AG10803 (cell line): ENCODE measurements at places on chromosomes 1 and 21.

- DNase-seq = peak; percentile 73
These were observed 417.1 kb downstream of the SETD4 start for GRCh38 chr21:35643176-35643575.

GRCh38 chr1:208204779-208205178 lies 39.4 kb downstream of the PLXNA2 start:
- peak; percentile 55 for DNase-seq

GRCh38 chr1:217562229-217562878 lies 68.5 kb downstream of the GPATCH2 start:
- peak; percentile 90 for DNase-seq

DNA sequence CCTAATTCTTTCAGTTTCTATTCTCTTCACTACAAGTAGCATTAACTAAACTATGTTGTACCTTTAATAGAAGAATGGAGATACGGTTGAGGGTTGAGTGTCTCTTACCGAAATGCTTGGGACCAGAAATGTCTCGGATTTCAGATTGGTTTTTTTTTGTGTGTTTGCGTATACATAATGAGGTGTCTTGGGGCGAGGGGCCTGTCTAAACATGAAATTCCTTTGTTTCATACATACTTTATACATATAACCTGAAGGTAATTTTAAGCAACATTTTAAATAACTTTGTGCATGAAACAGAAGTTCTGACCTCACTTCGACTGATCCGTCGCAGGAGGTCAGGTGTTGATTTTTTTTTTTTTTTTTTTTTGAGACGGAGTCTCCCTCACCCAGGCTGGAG lies 36.3 kb upstream of the MYOCOS start:
- no peak for DNase-seq

GRCh38 chr1:85321237-85321964 lies 45.0 kb upstream of the BCL10 start:
- DNase-seq = peak; percentile 83

- no peak for DNase-seq
These were observed 146.4 kb downstream of the FGGY start for GRCh38 chr1:59443310-59443709.

- DNase-seq = no peak
These were observed 86.7 kb upstream of the C1orf174 start for GRCh38 chr1:3986686-3987218.

DNA sequence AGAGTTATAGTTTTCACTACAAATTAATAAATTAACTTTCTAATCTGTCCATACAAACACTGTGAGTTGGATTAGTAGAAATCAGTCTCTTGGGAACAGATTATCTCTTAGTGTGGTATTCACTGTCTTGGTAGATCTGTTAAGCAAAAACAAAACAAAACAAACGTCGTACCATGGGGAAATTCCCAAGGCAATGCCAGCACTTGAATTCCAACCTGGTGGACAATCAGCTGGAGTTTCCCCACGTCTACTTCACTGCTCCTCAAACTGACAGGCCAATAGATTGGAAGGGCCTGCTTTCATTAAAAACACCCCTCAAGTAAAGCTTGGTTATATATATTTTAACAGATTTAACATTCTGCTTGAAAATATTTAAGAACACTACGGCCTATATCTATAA lies 31.9 kb downstream of the GDAP2 start:
- peak; percentile 5 for DNase-seq

DNA sequence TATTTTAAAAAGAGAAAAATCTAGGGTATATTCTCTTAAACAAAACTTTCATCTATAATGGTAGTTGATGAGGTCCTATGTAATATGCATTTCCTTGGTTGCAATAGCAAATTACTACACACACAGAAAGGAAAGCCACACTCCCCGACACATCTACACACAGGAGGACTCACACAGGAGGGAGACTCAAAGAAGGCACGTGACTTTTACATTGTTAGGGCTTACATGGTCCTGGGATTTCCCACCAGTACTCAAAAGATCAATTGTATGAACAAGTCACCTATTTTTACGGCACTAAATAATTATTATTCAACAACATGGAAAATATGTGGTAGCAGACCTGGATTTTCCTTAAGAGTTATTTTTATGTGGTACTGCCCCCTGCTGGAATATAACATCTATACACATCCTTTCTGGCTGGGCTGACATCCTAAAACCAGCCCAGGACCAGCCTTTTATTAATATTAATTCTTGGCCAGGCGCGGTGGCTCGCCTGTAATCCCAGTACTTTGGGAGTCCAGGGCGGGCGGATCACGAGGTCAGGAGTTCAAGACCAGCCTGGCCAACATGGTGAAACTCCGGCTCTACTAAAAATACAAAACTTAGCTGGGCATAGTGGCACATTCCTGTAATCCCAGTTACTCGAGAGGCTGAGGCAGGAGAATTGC lies 33.9 kb upstream of the LGALS8 start:
- peak; percentile 56 for DNase-seq

DNA sequence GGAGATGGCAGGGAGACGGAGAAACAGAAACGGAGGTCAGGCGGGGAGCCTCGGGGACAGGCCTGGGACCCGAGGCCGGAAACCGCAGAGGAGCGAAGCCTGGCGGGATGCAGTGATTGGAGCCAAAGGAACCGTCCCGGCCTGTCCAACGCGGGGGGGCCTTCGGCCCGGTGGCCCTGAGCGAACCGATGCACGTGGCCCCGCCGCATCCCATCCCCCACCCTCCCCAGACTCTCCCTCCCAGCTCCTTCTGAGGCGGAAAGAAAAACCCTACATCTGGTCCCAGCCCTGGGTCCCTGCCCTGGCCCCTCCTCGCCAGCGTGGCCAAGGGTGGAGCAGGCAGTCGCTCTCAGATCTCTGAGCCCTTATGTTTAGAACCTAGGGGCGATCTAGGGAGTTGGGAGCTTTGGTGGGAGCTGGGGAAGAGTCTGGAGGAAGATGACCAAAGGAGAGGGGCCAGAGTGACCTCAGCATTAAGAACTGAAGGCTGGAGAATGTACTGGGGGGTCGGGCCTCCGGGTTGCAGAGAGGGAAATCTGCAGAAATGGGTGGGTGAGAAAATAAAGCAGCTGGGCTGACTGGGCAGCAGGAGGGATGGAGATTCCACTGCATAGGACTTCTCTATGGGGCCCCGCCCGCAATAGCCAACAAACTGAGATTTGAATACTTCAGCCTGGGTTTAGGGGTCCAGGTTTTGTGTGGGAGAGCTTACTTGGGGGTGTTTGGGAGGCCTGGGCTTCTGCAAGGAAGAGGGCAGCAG lies 1.5 kb upstream of the CRABP2 start:
- peak; percentile 90 for DNase-seq

GRCh38 chr1:107198561-107198960 lies 57.7 kb downstream of the NTNG1 start:
- peak; percentile 46 for DNase-seq

DNA sequence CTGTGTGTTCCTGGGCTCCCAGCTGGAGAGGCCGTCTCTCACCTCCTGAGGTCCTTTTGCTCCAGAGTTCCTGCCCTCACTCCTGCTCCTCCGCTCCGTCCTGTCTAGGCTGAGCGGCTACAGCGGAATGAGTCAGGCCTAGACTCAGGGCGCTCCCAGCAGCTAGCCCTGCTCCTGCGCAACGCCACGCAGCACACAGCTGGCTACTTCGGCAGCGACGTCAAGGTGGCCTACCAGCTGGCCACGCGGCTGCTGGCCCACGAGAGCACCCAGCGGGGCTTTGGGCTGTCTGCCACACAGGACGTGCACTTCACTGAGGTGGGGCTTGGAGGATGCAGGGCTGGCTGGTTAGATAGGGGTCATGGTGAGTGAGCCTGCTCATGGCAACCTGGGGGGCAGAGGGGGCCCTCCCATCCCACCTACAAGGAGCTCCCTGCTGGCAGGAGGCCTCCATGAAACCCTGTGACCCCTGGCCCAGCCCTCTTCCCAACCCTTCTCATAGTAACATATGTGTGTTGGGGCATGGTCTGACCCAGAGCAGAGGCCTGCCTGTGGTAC lies 15.1 kb downstream of the PSRC1 start:
- DNase-seq = no peak

DNA sequence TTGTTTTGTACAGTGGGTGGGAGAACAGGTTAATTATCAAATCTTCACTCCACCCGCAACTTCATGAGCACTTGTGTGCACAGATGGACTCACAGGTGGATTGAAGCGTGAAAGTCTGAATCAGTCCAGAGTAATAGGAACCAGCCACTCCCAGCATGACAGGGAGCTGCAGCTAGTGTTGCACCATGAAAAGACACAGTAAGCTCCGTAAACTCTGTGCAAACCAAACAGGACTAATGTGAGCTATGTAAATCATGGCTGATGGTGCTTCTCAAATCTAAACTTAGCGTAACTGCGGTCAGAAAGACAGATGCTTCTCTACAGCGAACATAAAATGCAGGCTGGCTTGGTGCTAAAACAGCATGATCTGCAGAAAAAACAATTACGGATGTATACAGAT lies 114.4 kb downstream of the CENPF start:
- DNase-seq = no peak

GRCh38 chr1:77926561-77927357 lies 38.3 kb downstream of the NEXN start:
- no peak for DNase-seq

DNA sequence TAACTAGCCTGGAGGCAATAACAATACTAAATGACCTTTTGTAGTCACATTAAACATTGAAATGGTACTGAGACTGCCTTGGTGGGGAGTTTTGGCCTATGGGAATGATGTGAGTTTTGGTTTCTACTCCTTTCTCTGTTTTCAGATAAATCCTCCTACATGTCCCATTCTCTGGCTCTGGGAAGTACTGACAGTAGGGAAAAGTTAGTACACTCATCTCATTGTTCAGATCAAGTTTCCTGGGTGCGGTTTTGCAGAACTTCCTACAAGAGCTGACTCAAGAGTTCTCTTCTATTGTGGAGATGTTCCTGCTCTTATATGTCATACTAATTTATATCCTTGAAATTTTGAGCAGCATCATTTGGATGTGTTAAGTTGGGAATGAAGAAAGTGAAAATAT lies 74.2 kb upstream of the MACF1 start:
- peak; percentile 76 for DNase-seq

DNA sequence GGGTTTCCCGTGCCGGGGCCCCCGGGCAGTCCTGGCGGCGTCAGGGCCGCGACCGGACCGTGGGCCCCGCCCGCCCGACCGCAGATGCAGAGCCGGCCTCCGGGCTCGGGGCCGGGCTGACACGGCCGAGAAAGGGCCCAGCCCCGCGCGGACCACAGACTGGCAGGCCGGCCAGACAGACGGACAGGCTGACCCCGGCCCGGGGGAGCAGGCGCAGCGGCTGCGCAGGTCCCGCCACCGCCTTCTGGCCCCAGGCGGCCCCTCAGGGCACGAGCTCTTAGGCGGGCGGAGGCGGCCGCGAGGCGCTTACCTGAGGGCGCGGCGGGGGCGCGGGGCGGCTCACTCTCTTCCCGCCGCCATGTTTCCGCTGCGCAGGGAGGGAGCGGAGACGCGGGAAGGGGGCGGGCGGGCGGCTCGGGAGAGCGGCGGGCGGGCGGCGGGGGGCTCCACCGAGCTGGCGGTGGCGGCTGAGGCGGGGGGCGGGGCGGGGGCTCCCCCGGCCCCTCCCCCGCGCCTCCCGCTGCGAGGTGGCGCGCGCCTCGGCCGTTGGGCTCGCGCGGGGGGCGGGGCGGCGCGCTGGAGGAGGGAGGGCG lies at the start of gene SCMH1:
SCMH1 (minus strand) TSS at position 558 of the 593 bp plus-strand sequence. CDS start 56,173 bp downstream, outside the sequence.
- peak; percentile 51 for DNase-seq

DNA sequence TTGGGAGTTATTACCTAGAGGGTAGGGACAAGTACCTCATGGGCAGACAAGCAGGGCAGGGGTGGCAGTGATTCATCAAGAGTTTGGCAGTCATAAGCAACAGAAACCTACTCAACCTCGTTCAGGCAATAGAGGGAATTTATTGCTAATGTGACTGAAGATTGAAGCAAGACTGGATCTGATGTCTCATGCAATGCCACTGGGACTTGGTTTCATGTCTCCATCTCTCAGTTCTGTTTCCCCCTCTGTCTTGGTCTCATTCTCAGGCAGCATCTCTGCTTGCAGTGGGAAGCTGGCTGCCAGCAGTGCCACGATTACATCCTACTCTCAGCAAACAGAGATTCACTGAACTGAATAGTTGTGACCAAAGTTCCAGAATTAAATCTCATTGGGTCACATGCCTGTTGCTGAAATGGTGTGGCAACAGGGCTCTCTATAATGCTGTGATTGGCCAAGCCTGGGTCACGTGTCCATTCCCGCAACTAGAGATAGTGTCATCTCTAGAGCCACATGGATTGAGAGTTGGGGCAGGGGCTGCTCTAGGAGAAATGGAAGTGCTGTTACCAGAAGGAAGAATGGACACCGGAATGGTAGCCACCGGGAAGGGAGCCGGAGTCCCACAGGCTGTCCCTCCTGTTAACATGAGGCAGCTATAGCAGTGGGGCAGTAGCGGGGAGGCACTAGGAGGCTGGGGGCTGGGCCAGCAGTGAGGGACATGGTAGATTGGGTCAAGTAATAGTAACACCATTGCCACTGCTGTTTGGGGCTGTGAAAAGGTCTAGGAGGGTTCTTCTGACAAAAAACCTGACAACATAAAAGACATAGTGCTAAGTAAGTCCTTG lies 3.9 kb upstream of the CDC42 start:
- peak; percentile 40 for DNase-seq

GRCh38 chr1:240413732-240414131 lies 198.2 kb downstream of the GREM2 start:
- peak; percentile 96 for DNase-seq
